ENCODE measurements at places on chromosomes 1 and 21.

DNA sequence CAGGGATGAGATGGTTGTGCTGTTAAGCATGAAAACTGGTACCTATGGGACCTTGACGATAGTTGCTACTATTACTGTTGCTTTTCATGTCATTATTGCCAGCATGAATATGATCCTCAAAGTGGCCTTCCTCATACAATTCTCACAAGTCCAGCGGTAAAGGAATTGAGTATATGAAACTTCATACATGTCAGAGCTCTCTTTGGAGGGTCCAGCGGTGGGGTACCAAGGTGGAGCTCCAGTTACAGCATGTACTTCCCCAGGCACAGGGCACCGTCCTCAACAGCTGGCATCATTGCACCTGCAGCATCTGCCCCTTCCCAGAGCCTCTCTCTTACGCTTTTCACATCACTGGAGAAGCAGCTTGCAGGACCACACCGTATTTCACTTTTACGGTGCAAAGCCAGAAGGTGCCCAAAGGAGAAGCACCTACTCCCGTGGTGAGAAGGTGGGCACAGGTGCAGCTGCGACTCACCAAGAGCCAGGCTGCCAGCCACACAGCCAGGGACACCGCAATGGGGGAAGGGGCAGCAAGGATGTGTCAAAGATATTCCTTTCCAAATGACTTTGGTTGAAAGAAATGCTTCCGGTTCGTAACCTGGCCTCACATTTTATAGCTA is 166.4 kb upstream of the IRF2BP2 start:
- DNase-seq = no peak

- DNase-seq = no peak
Measured at GRCh38 chr1:227756172-227756959, 21.1 kb downstream of the SNAP47 start.

- no peak for DNase-seq
Measured at GRCh38 chr1:72837781-72838180, 555.4 kb upstream of the NEGR1 start.

GRCh38 chr1:208118841-208119606 is 125.2 kb downstream of the PLXNA2 start:
- no peak for DNase-seq

GRCh38 chr21:33750017-33750416 is 107.7 kb downstream of the ITSN1 start:
- no peak for DNase-seq

DNA sequence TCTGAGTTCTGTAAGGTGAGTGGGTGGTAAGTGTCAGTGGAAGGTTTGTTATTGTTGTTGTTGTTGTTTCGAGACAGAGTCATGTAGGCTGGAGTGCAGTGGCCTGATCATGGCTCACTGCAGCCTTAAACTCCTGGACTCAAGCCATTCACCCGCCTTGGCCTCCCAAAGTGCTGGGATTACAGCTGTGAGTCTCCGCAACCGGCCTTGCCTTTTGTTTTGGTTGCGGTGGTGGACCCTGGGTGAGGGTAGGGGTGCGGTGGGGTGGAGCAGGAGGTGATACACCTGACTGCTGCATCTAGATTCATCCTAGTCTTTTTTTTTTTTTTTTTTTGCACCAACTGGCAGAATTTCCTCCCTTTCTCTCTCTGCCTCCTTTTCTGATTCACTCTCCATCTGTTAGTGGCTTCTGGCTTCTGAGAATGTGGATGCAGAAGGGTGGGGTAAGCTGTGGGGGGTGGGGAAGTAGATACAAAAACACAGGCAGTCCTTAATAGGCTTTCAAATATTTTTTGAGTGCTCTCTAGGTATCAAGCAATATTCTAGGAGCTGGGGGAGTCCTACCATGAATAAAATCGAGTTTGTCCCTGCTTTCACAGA is 4.6 kb upstream of the GMEB1 start:
- DNase-seq = no peak

DNA sequence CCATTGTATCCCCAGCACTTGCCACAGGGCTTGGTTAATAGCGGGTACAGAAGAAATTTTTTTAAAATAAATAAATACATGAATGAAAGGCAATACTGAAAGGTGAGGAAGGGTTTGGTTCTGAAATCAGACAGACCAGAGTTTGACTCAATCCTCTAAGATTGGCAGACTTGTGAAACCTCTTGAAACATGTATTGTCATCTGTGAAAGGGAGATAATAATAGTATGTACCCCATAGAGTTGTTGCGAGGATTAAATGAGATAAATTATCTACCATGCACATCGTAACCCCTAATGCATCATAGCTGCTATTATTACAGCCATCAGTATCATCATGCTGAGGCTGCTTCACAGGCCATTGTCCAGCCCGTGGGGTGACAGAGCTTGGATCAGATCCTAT is 41.4 kb downstream of the S1PR1 start:
- DNase-seq = no peak

- no peak for DNase-seq
Measured at GRCh38 chr21:15174923-15175322, 110.1 kb upstream of the NRIP1 start.
